ENCODE measurements at places on chromosomes 11 and 22. TPM values are rescaled to one million over a fixed set of nuclear protein-coding genes. Genes with fewer than 3 reads are reported as not detected.

The SUSD2 gene
- polyA plus RNA-seq: 51.4 TPM

The POU2AF3 gene
- 0.63 TPM for polyA plus RNA-seq

The TREH gene
- polyA plus RNA-seq: 0.03 TPM

The LRRC55 gene
- polyA plus RNA-seq: not detected

The APLP2 gene
- polyA plus RNA-seq: 210 TPM

The A4GALT gene
- 7.8 TPM for polyA plus RNA-seq

The CCDC73 gene
- 0.03 TPM for polyA plus RNA-seq

The LGALS12 gene
- not detected for polyA plus RNA-seq

The TRIM5 gene
- 21.9 TPM for polyA plus RNA-seq

The TRPM5 gene
- polyA plus RNA-seq: not detected

The ME3 gene
- polyA plus RNA-seq: 20.1 TPM

The SLC25A18 gene
- 0.04 TPM for polyA plus RNA-seq

The GGT1 gene
- polyA plus RNA-seq: 125 TPM

The PHOX2A gene
- polyA plus RNA-seq: not detected

The FOLH1 gene
- not detected for polyA plus RNA-seq

Measured in A549 (cell line).